ENCODE measurements at places on chromosomes 5 and 9.

DNA sequence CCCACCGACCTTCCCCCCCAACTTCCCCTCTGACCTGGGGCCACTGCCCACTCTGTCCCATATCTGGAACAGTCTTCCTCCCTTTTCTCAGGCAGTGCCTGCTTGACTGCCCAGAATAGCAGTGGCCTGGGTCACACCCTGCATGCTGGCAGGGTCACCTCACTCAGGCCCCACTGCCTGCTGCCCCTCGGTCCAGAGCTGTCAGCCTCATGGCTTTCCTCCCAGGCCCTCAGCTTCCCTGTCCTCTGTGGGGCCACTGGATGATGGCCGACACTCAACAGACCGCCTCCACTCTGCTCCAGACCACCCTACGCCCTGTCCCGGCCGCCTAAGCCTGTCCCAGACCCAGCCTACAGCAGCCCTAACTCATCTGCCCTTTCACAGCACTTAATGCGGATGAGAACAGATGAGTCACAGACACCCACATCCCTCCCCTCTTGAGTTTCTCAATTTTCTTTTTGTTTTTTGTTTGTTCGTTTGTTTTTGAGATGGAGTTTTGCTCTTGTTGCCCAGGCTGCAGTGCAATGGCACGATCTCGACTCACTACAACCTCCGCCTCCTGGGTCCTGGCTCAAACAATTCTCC lies 5.9 kb downstream of the PNPLA7 start:
- no peak for DNase-seq

DNA sequence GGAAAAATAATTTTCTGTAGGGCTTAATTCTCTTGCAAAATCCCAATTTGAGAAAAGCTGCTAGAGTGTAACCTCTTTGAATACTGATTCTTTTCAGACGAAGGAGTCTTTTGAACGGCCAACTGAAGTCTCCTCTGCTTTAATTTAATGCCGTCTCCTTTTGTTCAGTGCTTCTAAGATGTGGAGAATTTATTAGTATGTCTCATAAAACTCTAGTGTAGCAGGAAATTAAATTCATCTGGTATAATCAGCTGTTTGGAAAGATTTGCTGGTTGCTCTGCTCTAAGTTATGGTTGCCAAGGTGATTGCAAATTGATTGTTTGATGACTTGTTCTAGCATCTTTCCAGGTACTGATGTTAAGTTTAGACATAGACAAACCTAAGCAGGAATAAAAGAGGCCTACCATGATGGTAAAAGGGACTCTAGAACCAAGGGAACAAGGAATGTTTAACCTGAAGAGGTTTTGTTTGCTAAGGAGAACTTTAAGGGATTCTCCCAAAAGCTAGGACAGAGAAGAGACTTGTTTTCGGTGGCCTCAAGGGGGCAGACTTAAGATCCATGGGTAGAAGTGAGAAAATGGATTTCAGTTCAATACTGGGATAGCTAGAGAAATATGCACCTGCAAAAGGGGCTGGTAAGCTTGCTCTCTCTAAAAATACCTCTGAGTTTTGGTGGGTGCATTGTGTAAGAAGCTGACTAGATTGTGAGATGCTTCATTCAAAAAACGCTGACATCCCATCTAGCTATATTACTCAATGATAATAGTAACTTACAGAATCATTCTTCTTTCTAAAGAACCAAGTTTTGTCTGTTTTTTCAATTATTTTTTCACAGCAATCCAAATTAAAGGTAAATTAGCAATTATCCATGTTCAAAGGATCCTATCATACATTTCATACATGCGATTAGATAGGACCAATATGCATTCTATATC lies 5.7 kb upstream of the ADRB2 start:
- DNase-seq, result no peak

DNA sequence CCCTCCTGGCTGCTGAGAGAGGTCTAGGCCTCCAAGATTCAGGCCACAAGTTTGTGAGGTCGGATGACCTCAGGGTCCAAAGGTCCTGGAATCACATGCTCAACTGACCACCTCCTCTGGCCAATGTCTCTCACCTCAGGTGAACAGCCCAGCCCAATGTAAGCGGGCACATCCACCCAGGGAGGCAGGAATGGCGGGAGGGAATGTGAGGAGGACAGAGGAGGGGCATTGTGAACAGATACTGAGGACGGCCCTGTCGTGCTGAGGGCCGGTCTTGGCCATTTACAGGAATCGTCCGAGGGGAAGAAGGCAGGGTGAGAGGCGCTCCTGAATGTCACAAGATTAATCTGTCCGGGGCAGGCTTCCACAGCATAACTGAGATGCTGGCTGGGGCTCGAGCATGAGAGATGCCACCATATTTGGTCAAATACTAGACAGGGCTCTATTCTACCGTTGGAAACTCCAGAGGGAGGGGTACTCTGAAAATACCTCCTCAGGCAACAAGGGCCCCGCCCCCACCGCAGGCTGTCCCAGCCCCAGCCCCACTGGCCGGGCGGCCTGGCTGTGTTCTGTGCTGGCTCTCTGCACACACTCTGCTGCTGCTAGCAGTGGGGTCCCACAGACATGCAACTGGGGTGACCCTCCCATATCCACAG lies 1.5 kb upstream of the IL17B start:
- DNase-seq, result no peak

DNA sequence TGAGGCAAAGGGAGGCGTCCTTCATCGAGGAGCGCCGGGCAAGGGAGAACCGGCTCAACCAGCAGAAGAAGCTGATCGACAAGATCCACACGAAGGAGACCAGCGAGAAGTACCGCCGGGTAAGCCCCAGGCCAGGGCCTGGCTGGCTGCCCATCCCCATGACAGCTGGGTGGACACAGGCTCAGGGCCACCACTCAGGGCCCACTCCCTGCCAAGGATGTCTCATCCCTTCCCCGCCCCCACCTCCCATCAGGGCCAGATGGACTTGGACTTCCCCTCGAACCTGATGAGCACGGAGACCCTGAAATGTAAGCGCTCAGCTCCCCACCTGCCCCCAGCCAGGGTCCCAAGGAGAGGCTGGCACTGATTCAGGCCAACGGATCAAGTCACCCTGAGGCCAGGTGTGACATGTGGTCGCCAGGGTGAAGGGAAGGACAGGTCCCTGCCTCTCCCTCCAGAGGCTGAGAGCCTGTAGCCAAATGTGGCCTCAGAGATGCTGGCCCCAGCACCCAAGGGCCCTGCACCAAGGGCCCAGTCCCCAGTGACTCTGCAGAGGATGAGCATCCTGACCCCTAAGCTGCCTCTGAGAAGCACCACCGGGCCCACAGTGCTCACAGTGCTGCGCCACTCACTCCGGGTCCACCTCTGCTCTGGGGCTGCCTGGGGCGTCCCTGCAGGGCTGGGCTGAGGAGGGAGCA lies 3.1 kb upstream of the RABL6 start:
- DNase-seq, result no peak

DNA sequence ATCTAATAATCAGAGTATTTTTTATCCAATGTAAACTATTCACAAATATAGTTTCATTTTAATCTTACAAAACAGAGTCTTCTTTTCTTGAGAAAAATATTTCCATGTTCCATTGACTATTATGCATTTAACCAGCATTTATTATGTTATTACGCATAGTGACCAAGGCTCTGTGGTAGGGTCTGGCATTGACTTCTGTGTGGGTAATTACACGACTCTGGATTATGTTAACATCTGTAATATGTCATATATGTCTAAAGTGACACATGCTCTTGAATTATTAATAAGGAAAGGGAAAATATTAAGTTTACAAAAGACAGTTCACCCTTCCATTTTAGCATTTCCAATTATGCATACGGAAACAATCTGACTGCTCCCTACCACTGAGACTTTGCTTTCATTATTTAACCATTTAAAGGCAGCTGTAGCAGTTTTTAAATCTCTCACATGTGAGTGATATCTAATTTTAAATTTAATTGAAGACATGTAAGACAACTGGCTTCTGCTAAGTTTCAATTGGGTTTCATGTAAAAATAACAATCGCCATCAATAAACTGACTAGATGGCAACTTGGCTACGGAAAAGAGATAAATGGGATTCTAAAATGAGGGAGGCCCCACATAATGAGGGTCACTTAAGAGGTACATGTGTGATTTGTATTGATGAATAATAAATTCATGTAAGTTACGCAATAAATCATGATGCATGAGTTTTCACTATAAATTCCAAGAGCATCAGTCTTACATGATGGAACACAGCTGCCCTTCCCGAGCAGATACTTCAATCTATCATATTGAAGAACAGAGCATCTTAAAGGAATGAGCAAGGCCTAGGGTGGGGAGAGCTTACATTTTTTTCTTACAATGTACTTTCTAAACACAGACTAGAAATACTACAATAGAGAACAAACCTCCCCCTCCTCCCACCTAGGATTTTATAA lies 1056.8 kb downstream of the MAT2B start:
- DNase-seq, result no peak

DNA sequence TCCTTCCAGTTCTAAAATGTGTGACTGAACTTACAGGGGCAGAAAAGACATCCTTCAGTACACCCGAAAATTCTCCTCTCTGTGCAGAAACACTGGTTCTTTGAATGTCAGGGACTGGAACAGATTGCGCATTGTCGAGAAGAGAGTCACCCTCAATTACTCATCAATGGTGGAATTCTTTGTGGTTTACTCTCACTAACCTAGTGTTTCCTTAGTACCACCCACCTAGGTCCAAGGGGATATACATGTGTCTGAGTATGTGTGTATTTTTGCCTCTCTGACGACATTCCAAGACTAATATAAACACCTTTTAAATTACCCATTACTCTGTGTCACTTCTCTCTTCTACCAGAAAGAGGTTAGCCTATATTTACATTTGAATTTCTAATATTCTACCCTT lies 660.8 kb downstream of the TLE1 start:
- no peak for DNase-seq

GRCh38 chr9:75892216-75892911 lies 1.9 kb downstream of the PCSK5 start:
- DNase-seq, result no peak

DNA sequence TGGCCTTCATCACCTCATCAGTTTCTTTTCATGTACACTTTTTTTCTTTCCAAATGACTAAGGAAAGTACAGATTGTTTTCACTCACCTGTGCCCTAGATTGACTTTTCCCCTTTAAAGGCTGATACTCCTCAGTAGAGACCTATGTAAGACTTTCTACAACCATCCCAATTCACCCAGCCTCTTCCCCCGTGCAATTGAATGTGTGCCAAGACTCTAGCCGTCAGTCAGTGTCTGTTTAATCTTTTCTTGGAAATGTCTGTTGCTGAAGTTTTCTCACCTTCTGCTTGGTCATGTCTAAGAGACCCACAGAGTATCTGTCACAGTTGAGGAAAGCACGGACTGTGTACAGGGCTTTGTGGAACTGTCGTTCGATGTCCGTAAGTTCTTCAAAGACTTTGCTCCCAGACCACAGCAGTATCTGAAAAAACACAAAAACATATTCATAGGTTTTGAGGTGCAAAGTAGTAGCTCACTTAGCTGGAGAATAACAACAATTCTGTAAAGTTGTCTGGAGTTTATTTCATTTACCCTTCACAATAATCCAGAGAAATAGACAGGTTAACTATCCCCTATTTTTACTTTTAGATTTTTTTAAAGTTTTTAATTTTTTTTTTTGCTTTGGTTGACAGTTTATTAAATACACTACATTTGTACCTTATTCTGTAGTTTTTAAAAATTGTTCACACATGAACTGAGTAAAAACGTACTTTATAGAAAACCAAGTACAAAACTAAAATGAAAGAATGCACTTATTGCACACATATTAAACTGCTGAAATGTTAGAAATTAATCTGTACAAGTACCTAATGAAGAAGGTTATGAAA lies 13.6 kb downstream of the PDE6A start:
- no peak for DNase-seq

DNA sequence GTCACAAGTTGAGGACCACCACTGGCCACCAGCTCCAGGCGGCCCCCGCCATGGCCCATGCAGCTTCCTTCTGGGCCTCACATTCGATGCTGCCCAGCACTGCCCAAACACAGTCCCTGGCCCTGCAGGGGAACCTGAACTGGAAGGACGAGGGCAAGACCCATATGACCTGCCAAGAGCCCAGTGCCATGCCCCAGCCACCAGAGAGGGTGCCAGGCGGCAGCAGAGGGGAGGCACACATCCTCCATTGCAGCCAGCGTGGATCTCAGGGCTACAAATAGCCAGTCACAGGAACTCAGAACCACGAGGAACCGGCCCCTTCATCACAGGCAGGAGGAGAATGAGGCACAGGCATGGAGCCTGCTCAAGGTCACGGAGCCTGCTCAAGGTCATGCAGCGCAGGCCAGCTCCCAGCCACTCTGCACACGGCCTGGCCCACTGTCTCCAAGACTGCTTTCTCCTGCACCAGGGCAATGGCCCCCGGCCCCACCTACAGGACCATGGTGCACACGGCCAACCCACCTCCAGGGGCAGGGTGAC lies 69.6 kb downstream of the SEMA4D start:
- no peak for DNase-seq

DNA sequence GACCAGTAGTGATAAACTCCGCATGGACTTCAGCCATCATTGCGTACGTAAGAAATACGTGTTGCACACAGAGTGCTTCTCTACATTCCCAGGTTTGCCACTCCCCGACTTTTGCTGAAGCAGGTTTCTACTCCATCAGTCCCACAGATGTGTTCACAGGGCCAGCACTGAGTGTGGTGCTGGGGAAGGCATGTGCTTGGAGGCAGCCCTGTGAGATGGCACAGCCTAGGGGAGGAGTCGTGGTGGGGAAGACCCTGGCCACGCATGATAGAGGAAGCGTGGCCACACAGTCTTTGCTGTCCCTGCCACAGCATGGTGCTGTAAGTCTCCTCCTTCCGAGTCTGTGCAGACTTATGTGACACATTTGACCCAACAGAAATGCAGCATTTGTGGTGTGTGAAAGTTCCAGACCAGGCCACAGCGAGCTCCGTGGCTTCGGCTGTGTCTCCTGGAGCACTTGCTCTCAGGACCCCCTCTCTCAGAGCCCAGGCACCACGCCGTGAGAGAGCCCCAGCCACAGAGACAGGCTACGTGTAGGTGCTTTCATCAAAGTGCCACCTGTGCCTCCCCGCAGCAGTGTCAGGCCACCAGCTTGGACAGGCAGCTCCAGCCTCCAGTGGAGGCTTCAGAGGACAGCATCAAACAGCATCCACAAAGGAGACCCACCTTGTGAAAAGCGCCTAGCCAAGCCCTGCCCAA lies 197.8 kb downstream of the AUH start:
- DNase-seq, result no peak

DNA sequence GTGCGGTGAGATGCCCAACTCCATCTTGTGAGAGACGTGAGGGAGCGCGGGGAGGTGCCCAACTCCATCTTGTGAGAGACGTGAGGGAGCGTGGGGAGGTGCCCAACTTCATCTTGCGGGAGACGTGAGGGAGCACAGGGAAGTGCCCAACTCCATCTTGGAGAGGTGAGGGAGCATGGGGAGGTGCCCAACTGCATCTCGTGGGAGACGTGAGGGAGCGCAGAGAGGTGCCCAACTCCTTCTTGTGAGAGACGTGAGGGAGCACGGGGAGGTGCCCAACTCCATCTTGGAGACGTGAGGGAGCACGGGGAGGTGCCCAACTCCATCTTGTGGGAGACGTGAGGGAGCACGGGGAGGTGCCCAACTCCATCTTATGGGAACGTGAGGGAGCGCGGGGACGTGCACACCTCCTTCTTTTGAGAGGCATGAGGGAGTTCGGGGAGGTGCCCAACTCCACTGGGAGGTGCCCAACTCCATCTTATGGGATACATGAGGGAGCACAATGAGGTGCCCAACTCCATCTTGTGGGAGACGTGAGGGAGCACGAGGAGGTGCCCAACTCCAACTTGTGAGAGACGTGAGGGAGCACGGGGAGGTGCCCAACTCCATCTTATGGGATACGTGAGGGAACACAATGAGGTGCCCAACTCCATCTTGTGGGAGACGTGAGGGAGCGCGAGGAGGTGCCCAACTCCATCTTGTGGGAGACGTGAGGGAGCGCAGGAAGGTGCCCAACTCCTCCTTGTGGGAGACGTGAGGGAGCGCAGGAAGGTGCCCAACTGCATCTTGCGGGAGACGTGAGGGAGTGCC lies 235.4 kb downstream of the CACNA1B start:
- DNase-seq, result no peak

Measured in activated CD4-positive, alpha-beta T cell treated with anti-CD3 and anti-CD28 coated beads, Interleukin-2, amount 50 U/mL, for 1 hour (primary cell).